CD4-positive, alpha-beta memory T cell (primary cell): ENCODE measurements at places on chromosomes 3 and 15.

GRCh38 chr3:37240170-37240945, 66.0 kb upstream of the LRRFIP2 start:
- DNase-seq, result no peak

DNA sequence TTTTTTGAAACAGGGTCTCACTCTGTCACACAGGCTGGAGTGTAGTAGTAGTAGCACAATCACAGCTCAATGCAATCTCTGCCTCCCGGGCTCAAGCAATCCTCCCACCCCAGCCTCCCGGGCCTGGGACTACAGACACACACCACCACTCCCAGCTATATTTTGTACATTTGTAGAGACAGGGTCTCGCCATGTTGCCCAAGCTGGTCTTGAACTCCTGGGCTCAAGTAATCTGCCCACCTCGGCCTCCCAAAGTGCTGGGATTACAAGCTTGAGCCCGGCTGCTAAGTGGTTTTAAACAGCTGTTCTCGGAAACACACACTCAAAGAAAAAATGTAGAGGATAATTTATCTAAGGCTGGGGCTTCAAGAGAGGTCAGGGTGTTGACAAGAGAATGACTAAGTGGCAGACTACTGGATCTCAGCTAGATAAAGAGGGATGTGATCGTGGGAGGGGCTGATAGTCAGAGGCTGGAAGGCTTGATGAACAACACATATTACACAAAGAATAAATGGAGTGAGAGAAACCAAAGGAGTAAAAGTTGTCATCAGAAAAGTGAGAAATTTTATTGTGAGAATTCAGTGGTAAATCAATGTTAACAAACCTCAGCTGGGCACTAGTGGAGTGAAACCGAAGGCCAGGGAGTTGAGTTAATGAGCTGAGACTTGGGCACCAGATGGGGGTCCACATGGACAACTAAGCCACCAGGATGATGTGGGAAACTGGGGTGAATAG, 6.7 kb downstream of the CCR5AS start:
- no peak for DNase-seq

DNA sequence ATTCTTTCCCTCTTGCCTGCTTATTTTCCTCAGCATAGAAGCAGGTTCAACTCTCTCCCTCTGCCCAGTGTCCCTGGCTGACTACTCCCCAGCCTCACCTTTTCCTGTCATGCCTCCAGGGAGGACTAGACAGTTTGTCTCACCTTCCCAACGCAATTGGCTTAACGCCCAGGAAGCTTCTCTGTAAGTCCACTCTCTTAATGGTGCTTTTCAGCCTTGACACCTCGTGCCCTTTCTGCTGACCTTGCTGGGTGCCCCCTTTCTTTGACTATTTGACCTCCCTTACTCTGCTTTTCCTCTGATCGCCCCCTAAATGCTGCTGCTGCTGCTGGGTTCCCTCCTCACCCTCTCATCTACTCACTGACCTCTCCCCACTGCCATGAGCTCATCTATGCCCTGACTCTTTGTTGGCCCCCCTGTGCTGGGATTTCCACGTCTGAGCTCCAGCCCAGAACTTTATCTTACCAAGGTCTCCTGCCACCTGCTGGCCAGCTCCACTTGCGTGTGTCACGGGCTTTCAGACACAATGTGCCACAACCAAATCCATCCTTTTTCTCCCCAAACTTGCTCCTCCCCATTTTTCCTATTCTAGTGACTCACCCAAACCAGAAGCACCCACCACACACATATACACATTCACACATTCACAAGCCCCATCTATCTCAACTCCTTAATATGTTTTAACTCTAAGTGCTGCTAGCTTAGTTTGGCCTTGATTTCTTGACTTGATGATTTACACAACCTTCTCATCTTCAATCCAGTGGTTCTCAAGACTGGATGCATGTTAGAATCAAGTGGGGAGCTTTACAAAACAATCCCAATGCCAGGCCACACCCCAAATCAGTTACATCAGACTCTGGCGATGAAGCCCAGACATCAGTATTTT, 16.6 kb downstream of the EPB42 start:
- peak; percentile 24 for DNase-seq

DNA sequence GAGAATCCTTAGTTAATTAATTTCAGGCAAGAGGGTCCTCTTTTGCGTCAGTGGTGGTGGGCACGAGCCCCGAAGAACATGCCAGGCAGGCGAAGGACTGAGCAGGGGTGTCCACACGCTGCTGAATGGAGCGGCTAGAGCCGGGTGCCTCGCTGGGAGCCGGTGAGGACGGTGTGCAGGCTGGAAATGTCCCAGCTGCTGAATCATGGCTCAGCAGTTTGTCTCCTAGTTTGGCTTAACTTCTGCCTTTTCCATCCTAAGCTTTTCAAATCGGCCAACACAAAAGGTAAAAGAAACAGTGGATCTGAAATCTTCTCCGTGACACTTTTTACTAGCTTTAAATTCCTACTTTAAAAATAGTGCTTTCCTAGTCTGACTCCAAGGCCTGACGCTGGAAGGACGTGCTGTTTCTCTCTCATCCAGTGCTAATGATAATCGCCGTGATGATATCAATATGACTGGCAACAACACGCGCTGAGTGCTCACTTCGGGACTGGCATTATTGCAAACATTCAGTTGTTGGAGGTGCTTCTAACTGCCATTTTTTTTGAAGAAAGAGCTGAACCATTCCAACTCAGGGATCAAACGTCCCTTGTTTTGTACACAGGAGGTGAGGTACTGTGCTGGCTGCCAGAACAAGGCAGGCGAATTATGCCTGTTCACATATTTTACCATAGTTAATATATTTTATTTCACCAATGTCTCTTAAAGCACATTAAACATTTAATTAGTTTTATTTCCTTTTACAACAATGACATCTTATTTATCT, 19.8 kb downstream of the PCSK6 start:
- DNase-seq, result no peak

DNA sequence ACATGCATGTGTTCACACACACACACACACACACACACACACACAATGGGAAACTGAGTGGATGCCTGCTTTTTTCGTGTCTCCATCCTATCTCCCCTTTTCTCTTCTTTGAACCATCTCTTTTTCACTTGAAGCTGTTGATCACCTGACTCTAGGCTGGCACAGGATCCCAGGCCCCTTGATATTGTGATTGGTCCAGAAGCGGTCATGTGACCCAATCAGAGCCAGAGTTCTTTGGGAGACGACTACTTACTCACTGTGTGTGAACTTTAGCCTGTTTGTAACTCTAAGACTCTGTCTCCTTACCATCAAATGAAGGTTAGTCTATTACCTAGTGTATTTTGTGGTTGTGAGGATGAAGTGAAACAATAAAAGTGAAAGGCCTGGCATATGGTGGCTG, 172.9 kb downstream of the ADAMTS9 start:
- DNase-seq, result no peak

DNA sequence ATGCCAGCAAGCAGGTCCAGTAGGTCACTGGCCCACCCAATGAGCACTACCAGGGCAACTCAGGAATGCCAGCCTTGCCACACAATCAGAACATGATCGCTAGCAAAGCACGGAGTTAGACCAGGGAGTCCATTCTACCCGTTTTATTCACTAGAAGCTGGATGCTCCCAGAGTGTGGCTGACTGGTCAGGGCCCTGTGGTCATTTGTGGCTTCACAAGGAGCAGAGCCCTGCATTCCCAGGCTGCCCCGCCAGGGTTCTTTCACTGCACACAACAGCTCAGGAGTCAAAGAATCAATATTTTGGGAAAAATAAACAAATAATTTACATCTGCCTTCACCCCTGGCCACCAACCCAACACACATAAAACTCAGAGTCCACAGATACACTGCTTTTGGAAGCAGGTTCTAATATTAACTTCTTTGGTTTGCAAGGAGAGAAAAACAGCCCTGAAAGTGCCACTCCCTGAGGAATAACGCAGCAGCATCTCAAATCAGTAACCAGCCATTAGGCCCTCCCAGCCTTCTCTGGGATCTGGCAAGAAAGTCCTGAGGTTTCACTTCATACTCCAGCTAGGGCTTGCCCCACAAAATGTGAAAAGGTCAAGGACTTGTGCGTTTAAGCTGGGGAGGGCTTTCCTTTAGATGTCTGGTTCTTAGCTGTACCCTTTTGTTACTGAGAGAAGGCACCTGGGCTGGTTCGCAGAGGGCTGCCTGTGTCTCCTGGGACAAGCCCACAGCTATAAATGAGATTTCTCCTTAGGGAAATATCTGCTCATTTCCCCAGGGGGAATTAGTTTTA, 16.0 kb downstream of the SIAH2 start:
- no peak for DNase-seq

GRCh38 chr15:101322854-101323477, 27.9 kb upstream of the SNRPA1 start:
- DNase-seq, result no peak

- no peak for DNase-seq
Observed at GRCh38 chr15:70018646-70019600, 78.8 kb downstream of the TLE3 start.

- DNase-seq, result no peak
Observed at GRCh38 chr3:179967622-179968021, 69.1 kb downstream of the PEX5L start.

GRCh38 chr15:75620058-75620820, 5.3 kb downstream of the SNUPN start:
- no peak for DNase-seq

- no peak for DNase-seq
Observed at GRCh38 chr3:8730656-8731055, 2.9 kb upstream of the CAV3 start.

- no peak for DNase-seq
Observed at GRCh38 chr15:45715528-45715927, 80.7 kb downstream of the SQOR start.

DNA sequence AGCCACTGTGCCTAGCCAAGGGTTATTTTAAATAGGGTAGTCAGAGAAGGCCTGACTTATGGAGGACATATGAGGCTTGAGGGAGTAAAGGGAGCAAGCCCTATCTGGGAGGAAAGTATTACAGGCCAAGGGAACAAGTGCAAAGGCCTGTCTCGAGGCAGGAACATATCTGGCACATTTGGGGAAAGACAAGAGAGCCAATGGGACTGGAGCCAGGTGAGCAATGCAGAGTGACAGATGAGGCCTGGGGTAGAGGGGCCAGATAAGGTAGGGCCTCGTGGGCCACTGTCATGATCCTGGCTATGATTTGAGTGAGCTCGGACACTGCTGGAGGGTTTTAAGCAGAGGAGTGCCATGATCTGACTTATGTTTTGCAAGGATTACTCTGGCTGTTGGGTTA, 43.8 kb downstream of the DCP1A start:
- DNase-seq, result no peak

GRCh38 chr15:70033529-70034140, 64.1 kb downstream of the TLE3 start:
- no peak for DNase-seq

DNA sequence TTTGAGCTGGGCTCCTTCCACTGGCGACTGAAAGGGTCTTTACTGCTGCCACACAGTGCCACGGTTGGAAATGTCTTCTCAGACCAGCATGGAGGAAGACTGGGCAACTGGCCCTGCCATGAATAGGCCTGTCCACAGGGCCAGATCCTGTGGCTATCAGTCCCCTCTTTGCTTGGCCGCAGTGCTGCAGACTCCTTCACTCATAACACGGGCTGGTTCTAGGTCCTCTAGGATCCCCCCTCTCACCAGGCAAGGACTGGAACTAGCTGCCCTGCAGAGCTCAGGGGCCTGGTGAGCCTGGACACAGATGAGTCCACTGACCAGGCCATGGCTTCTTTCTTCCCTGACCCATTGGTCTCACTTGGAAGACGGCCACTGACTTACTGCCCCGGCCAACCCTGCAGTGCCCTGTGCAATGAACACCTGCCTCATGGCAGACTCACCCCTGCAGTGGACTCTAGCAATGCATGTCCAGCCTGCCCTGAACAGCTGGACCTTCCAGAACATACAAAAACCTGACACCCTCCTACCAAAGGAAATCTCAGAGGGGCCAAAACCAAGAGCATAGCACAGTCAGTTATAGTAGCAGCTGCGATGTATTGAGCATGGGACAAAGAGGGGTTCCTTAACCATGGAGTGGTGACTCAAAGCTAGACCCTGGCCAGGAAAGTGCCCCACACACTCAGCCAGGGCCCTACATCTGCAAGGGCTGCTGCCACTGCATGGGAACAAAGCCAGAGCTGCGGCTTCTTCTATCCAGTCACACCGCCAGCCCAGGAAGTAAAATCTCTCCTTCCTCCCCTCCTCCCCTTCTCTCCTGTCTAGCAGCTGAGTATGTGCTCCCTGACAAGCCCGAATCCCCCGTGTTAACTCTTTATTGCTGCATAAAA, 72.1 kb upstream of the ITGA11 start:
- DNase-seq, result no peak

GRCh38 chr3:119356646-119357045, 62.5 kb downstream of the ARHGAP31 start:
- DNase-seq, result no peak

DNA sequence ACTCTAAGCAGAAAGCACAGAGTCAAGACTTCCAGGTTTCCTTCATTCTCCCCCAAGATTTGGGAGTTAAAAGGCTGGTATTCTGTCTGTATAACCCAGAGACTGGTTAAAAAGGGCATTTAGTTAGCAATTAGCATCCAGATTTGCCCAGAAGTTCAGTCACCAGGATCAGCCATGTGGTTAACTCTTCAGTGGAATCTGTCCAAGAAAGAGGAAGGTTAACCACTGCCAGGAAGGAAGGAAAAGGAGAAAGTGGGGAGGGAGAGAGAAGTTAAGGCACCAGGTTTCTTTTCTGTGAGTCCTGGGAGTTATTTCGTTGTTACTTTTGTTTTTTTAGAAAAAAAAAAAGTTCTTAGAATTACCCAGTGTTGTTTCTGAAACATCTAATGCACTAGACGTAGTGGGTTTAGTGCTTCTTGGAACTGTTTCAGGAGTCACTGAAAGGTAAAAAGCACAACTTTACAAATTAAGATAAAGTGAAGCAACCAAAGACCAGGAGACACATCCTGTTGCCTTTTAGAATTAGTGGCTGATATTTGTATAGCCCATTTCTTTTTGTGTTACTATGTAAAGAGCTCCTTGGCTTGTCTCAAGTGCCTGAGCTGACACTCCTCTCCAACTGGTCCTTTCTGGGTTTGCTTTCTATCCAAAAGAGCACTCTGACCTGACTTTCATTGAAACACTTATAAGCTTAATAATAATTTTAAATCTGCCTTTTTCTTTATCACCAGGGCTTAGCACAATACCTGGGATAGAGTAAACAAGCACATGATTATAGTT, 128.6 kb downstream of the ABI3BP start:
- no peak for DNase-seq

- no peak for DNase-seq
Observed at GRCh38 chr3:78762121-78762520, 1005.7 kb downstream of the ROBO1 start.

- DNase-seq, result no peak
Observed at GRCh38 chr3:34957677-34958076, 681.6 kb upstream of the ARPP21 start.

- no peak for DNase-seq
Observed at GRCh38 chr15:28889346-28889745, 3.6 kb downstream of the APBA2 start.

- no peak for DNase-seq
Observed at GRCh38 chr3:27666708-27667107, 55.4 kb downstream of the EOMES start.

GRCh38 chr3:85495602-85496001, 536.8 kb downstream of the CADM2 start:
- DNase-seq, result no peak

- DNase-seq, result no peak
Observed at GRCh38 chr3:4547799-4548198, 54.7 kb downstream of the ITPR1 start.

- DNase-seq, result no peak
Observed at GRCh38 chr3:194102436-194102835, 33.5 kb upstream of the HES1 start.

- no peak for DNase-seq
Observed at GRCh38 chr3:108728934-108729333, 28.3 kb downstream of the RETNLB start.

GRCh38 chr3:185937689-185938374, at the start of gene TRA2B:
Gene TRA2B (minus strand): TSS chr3:185938014. CDS start chr3:185937860, 154 bp downstream.
- peak; percentile 99 for DNase-seq
